NCI-H2081 treated with DMSO at 0.1 percent for 48 hours (cell line): ENCODE measurements at places on chromosomes 7 and 10.
A peak's percentile ranks its signal among the peaks of the same experiment; 100 is the strongest.

GRCh38 chr7:86785641-86786040, 141.9 kb downstream of the GRM3 start:
- DNase-seq, result no peak

DNA sequence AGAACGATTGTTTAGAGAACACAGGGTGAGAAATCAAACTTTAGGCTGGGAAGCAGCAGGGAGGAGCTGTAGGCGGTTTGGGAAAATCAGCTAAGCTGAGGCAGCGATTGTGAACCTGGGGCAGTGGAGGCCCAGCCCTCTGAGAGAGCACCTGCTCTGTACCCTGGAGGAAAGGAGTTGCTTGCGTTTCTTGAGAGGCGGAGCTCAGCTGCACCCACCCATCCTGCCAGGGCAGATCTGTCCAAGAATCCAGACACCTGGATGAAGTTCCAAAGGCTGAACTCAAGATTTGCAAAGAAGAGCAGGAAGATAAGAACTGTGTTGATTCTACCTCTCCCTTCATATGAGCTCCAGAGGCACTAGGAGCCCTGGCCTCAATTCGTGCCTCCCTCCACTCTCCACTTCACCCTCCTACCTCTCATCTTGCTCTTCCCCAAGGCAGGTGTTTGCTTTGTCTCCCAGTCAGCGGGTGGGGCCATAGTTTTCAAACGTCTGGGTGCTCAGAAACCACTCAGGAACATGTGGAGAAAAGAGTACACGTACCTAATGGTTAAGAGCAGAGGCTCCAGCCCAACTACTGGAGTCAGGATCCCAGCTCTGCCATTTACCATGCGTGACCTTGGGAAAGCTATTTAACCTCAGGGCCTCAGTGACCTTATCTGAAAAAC, 21.5 kb upstream of the TMEM213 start:
- no peak for DNase-seq

DNA sequence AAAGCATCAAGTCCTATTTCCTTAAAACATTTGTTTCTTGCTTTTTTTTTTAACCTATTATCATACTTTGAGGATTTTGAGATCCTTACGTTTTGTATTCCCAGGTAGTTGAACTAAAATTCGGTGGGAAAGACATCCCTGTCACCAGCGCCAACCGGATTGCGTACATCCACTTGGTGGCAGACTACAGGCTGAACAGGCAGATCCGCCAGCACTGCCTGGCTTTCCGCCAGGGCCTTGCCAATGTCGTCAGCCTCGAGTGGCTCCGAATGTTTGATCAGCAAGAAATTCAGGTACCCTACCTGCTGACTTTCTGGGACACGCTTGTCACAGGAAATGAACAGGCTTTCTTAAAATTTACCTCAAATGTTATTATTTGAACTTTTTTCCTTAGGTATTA, 83.0 kb upstream of the DNAJB6 start:
- DNase-seq, result peak; percentile 36

DNA sequence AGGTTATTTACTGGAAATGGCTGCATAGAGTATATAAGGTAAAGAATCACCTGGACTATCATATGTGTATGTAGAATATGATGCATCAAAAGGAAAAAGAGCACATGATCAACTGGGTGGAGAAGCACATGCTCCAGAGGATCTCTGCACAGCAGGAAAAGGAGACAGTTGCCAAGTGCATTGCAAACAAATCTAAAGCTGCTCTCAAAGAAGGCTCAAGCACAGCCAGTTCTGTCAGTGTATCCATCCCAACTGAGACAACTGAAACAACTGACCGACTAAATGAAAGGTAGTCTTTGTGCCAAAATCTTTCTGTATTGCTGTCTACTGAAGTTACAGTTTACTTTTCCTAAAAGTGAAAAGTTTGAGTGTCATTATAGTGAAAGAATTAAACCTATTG, 83.2 kb upstream of the SGCE start:
- no peak for DNase-seq

GRCh38 chr10:35540296-35541164, 64.6 kb upstream of the GJD4 start:
- no peak for DNase-seq

DNA sequence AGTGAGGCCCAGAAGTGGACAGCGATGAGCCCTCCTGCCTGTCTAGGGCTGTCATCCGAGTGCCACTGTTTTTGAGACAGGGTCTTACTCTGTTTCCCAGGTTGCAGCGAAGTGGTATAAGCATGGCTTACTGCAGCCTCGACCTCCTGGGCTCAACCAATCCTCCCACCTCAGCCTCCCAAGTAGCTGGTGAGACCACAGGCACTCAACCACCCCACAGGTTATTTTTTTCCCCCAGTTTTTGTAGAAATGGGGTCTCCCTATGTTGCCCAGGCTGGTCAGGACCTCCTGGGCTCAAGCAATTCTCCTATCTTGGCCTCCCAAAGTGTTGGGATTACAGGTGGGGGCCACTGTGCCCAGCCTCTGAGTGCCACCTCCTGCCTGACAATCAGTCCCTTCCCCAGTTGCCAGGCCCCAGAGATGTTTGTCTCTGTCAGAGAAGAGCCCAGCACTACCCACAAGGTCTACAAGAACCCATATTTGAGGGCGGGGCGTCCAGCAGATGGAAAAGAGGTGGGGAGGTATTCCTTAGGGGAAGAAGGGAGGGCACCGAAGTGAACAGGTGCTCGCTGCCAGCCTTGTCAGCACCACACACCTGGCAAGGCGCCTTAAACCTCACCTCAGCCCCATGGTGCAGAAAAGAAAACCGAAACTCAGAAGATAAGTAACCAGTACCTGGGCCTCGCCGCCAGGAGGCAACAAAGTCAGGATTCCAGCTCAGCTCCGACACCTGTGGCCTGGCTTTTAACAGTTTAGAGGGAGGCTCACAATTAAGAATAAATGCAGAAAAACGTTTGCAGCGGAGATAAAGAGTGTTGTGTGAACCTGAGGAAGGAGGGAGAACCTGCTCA, 77.4 kb upstream of the ANLN start:
- no peak for DNase-seq

GRCh38 chr10:123295644-123296043, 141.4 kb downstream of the BUB3 start:
- DNase-seq, result no peak

GRCh38 chr7:1268866-1269265, 36.2 kb downstream of the UNCX start:
- no peak for DNase-seq

- no peak for DNase-seq
Measured at GRCh38 chr7:24825381-24825794, 68.1 kb upstream of the GSDME start.

- DNase-seq, result no peak
Measured at GRCh38 chr10:60425392-60426110, 35.9 kb upstream of the ANK3 start.

DNA sequence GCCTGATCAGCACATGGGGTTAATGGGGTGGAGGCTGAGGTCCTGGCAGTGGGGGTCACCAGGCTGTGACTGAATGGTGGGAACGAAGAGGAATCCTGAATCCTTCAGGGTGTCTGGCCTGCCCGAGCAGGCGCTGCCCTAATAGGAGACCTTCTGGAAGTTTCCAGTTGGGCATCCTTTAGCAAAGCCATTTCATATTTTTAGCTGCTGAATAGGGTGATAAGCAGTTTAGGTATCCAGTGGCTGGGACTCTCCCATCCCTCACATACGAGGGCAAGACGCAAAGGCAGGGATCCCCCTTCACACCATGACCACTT, 159.3 kb downstream of the SH3PXD2A start:
- no peak for DNase-seq

- DNase-seq, result no peak
Measured at GRCh38 chr7:17697128-17697881, 243.0 kb downstream of the SNX13 start.

GRCh38 chr10:74977913-74978847, 133.3 kb upstream of the SAMD8 start:
- no peak for DNase-seq

DNA sequence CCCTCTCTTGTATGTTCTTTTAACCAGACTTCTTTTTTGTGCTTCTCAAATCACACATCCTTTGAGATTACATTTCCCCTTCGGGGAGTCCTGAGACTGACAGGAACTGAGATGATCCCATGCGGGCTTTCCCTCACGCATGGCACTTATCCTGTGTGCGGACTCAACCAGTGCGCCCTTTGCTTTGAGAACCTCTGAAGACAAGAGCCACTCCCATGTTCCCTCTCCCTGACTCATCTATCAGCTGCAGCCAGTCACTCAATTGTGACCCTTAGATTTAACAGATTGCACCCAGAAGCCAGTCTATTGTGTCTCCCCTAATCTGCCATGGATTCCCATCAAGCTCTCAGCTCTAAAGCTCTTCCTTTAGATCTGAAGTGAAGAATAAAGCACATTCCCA, 353.9 kb upstream of the MEOX2 start:
- DNase-seq, result no peak

DNA sequence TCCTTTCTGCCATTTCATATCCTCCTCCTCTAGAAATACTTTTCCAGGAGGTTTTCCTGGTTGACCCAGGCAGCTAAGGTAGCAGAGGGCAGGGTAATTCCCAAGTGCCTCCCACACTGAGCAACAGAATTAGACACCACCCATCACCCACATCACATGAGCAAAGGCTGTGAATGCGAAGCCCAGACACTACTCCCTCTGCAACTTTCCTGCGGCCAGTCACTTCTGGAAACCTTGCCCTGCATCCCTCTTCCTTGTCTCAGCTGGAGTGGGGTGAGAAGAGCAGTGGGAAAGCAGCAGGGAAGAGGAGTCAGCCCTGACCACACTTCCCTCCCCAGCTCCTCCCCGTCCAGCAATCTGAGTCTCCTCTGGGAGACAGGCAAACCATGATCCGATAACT, 15.2 kb downstream of the TMEM176B start:
- no peak for DNase-seq

- no peak for DNase-seq
Measured at GRCh38 chr10:18399158-18399557, 252.2 kb downstream of the NSUN6 start.

DNA sequence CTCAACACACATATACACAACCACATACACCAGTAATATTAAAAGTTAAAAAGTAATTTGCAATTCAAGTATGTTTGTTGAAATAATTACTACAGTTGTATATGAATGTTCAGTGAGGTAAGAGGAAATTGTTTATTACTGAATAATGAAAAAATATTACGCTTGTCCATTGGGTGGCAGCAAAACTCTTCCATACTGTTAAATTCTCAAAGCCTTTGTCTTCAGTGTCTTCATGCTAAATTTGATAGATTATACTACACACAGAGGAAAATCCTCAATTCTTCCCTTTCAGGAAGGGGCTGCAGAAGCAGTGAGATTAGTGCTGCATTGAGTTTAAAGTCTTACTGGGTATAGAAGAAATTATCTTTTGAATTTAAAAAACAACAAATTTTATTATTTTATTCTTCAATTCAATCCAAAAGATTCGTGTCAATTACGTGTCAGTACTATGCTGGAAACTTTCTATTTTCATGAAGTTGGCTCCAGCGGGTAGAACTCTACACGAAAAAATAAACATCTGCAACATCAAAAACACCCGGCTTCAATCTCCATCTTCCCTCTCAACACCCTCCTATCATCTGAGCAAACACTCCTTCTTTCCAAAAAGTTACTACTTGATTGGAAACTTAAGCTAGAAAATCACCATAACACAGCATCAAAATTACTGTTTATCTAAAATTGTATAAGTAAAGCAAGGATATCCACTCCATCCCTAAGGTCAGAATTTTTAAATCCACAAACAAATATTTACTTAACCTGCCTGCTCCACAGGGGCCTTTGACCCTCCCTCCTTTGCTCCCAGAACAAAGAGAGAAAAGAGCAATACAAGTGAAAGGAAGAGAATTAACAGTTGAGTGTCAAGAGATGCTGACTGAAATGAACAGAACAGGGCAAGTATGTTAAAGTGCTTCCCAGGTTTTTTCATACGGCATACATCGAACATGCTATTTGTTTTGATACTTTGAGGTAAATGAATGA, 37.0 kb upstream of the TES start:
- DNase-seq, result peak; percentile 16

DNA sequence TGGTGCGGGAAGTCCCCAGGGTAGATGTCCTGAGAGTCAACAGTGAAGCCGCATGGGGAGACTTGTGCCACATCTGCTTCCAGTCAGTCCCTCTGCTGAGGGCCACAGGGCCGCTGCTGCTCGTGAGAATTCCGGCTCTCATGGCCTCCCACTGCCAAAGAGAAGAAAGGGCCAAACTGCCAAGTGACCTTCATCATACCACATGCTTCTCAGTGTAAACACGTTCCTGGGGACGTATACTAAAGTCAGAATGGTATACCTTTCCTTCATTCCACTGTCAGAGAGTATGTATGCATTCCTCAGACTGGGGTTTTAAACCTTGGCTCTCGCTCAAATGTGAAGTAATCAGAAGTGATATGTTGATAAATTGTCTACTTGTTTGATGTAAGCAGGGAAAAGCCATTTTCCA, 52.8 kb upstream of the SEC61G start:
- DNase-seq, result no peak

DNA sequence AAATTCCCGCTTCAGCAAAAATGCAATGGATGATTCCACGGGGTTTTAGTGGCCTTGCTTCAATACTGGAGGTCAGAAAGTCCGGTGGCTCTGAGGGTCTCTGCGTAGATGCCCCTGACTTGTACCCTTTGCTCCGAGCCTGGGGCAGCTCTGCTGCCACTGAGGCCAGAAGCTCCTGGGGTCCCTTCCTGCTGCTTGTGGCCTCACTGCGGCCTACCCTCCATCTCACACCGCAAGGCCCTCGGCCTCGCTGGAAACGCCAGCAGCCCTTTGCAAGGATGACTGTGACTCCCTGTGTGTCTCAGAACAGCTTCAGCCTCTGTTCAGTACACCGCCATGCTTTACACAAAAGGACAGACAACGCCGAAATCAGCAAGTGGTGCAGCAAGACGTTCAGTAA, 244.8 kb downstream of the ACTR3B start:
- DNase-seq, result no peak

- DNase-seq, result no peak
Measured at GRCh38 chr10:59905731-59906416, 482 bp downstream of the CCDC6 start.
